ENCODE measurements at places on chromosomes 5 and 9.
A peak's percentile ranks its signal among the peaks of the same experiment; 100 is the strongest.

GRCh38 chr5:34717426-34718327, 61.5 kb downstream of the RAI14 start:
- no peak for DNase-seq

- DNase-seq: no peak
Observed at GRCh38 chr9:136748666-136749611, 614 bp upstream of the LCN6 start.

DNA sequence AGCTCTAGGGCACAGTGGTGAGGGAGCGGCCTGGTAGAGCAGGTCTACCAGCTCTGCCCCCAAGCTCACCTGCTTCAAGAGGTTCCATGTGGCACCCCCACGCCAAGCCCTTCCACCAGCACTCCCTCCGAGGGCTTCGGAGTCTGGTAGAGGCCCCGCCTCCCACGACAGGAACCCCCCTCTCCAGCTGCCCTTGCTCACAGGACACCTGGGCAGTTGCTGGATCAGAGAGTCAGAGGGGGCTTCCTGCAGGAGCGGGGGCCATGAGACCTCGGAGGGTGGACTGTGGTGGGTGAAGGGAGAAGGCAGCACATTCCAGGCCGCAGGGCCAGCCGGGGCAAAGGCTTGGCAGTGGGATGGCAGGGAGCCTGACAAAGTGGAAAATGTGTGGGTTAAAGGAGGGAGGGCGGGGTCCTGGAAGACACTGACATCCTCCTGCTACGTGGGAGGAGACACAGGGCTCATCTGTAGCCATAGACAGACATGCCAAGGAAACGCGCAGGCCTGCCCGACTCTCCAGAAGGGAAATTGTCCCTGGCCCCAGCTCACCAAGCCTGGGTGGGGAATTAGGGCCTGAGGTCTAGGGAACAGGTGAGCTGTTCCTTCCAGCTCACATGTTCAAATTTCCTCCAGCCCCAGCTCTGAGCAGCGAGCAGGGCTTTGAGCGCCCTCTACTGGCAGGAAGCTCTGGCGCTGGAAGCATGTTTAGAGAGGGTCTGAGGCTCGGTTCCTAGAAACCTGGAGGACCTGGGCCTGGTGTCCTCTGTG, 74.2 kb downstream of the NTNG2 start:
- DNase-seq: peak; percentile 75

GRCh38 chr9:113398796-113399195, 2.3 kb downstream of the ALAD start:
- DNase-seq: no peak

- peak; percentile 31 for DNase-seq
Observed at GRCh38 chr9:89605465-89606048, 745 bp downstream of the GADD45G start.

- no peak for DNase-seq
Observed at GRCh38 chr5:109961751-109962150, 272.0 kb downstream of the MAN2A1 start.
